ENCODE measurements at places on chromosomes 6 and 20.

DNA sequence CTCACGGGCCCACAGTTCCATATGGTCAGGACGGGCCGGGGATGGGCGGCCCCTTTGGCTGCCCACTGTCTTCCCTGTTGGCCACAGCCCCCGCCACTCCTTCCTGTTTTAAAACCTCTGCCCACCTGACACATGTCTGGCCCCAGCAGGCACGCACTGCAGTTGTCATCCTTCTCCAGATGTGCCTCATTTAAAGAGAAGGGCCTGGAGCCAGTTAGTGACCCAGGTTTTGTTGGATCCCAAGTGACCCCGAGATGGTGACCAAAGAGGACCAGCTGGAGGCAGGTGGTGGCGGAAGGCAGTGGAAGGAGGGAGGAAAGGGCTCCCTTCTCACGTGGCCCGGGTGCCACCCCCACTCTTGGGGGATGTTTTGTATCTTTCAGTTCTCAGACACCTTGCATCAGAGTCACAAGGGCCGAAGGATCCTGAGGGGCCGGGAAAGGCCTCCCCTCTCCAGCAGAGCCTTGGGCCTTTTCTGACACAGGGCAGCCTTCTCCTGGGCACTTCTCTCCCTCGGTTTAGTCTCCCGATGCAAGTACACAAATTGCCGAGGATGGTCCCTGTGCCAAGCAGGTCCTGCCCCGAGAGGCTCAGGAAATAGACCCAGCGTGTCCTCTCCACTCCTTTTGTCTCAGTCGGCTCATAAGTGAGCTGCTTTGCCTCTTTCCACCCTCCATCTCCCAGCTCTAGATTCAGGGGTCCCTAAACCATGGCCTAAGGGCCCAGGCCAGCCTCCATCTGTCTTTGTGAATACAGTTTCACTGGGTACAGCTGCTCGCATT is 117.6 kb downstream of the SULF2 start:
- DNase-seq = no peak

DNA sequence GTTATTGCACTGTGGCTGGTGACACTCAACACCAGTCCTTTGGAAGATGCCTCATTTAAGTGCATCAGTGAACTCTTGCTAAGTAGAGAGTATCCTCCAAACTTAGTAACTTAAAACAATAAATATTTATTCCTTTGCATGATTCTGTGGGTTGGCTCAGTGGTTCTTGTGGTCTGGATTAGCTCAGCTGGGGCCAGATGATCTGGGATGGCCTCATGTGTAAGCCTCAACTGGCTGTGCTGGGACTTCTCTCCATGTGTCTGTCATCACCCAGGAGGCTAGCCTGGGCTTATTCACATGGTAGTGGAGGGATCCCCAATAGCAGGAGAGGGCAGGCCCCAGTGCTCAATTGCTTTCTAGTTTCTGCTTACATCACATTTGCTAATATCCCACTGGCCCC is 8.3 kb downstream of the LRRN4 start:
- DNase-seq = no peak

GRCh38 chr6:35439308-35439707 is 12.8 kb upstream of the FANCE start:
- DNase-seq = no peak

- DNase-seq = no peak
These were observed 14.2 kb downstream of the FAM83B start for GRCh38 chr6:54860739-54861138.

DNA sequence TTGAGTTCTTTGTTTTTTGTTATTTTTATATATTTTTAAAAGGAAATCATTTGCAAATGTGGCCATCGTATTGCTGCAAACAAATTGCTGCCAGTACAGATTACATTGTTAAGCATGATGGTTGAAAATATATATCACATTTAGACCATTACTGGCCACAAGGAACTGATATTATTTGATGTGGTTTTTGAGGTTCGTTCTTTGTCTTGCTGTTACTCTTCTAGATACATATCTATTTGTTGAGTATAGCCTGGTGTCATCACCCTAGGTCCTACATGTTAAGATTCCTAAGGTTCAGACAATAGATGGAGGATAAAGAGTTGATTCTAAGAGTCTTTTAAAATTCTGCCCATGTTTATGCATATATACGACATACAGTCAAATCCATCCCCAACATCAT is 306.0 kb downstream of the FARS2 start:
- DNase-seq = no peak

GRCh38 chr20:36407199-36407733 is 101.1 kb downstream of the DLGAP4 start:
- DNase-seq = no peak

- peak; percentile 36 for DNase-seq
These were observed 12.7 kb upstream of the PRELID3B start for GRCh38 chr20:59055302-59055701.

DNA sequence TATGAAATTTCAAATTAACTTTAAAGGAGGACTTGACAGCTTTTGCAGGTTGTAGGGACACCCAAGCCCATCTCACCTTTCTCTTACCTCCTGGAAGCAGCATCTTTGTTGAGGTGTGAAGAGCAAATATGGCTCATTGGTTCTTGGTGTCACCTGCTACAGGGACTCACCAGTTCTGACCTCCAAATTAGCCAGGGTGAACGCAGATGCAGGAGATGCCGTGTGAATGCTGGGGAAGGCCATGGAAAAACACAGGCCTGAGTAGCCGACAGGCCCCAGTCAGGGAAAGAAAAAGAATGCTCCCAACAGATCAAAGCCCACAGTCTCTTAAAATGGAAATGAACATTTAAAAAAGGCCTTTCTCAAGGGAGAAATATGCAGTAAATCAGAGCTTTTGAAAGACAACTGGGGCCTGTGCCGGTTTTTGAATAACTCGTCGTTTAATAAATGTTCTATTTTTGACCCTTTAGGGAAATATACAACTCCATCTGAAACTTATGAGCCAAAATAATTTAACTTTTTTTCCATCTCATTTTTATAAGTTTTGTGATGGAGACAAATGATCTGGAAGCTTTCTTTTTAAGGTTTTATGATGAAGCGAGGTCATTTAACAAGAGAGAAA is 167.5 kb downstream of the CD83 start:
- DNase-seq = no peak

GRCh38 chr6:53426117-53426516 is 77.4 kb upstream of the ELOVL5 start:
- no peak for DNase-seq

- no peak for DNase-seq
These were observed 853.8 kb downstream of the MAFB start for GRCh38 chr20:39835130-39835842.

GRCh38 chr20:42260184-42260583 is 642.0 kb upstream of the CHD6 start:
- no peak for DNase-seq

- no peak for DNase-seq
These were observed 122.8 kb upstream of the CLDN20 start for GRCh38 chr6:155141002-155141401.

- no peak for DNase-seq
These were observed 41.3 kb downstream of the TRMT11 start for GRCh38 chr6:126027601-126028000.

DNA sequence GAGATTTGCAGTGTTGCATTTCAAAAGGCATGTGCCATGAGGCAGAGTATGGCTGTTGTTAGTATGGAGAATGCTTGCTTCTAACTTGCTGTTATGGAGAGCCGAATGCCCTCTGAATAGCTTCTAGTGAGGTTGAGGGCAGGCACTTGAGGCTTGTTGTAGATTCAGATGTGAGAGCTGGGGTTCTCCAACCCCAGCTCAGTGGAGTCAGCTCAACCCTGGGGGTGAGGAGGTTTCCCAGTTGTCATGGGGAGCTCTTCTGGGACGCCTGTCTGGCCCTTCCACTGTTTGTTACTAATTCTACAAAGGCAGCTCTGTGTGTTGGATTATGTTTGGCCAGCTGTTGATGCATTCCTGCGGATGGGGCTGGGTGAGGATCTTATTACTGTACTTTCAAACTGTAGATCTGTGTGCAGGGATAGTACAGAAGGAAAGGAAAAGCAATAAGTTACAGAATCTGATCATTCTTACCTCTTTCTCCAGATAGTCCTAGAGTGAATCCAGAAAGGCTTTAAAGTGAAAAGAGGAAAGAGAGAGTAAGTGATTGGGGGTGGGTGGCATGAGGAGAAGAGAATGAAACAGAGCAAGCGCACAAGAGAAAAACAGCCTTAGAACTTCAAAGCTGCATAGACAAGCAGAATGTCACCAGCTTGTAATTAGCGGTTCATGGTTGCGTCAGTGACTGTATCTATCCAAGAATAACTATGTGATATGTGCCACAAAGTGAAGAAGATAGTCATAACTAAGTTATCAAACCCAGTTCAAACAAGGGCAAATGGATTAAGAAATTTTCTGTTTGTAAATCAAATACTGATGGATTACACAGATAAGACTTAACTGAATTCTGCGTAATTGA is 148.7 kb downstream of the PRL start:
- no peak for DNase-seq

GRCh38 chr6:165231581-165232561 is 77.5 kb downstream of the C6orf118 start:
- DNase-seq = no peak

DNA sequence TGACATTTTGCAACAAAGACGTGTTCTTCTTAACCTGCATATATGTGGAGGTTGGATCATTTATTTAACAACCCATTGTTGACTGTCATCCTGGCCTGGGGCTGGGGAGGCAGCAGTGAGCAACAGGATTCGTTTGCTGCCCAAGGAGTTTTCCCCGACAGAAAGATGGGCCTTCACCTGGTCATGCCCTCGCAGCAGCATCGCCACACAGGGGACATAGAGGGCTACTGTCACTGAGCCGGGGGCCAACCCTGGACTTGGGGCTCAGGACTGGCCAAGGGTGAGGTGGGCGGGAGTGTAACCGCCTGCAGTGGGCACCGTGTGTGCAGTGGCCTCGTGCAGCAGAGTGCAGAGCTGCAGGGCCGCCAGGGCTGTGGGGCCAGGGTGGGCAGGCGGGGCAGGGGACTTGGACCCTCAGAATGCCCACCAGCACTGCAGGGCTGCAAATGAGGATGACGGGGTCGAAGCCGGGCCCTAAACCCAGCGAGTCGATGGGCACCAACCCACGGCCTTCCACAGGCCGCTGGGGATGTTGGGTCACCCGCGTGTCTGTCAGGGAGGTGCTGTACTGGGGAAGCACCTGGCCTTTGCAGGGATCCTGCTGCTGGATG is 11.8 kb downstream of the DUSP22 start:
- no peak for DNase-seq

GRCh38 chr6:156735751-156736150 is 41.4 kb upstream of the ARID1B start:
- no peak for DNase-seq

GRCh38 chr6:36962874-36963273 is 8.3 kb downstream of the PI16 start:
- DNase-seq = peak; percentile 86

DNA sequence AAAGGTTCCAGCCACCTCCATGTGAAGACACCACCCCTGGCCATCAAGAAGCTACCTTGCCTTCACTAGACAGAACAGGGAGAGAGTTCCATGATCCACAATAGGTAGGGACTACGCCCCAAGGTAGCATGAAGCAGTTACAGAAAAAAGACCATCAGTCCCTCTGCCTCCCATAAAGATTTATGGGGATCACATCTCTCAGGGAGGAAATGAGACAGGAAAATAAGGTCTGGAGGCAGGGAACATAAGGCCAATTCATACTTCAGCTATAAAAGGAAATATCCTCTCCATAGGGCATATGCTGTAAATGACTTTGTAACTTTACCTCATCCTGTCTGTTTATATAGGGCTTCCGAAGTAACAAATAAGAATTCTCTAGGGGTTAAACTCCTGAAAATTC is 129.4 kb downstream of the OR2B2 start:
- DNase-seq = no peak

- DNase-seq = no peak
These were observed 23.0 kb upstream of the MYLIP start for GRCh38 chr6:16105854-16106253.

DNA sequence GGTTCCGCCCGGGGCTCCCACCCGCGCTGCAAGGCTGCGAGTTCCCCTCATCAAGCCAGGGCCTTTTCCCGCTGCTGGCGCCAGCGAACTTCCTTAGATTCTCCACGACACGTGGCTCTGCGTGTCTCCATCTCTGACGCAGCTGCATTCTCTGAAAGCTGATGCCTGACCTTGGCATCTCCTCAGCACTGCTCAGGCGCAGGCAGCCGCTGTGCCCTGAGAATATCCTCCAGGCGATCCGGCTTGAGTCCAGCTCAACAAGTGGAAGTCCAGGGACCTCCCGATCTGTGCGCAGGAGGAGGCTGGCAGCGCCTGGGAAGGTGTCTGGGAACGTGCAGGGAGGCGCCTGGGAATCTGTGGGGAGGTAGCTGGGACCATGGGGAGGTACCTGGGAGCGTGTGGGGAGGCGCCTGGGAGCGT is 171.2 kb upstream of the THBS2 start:
- no peak for DNase-seq

DNA sequence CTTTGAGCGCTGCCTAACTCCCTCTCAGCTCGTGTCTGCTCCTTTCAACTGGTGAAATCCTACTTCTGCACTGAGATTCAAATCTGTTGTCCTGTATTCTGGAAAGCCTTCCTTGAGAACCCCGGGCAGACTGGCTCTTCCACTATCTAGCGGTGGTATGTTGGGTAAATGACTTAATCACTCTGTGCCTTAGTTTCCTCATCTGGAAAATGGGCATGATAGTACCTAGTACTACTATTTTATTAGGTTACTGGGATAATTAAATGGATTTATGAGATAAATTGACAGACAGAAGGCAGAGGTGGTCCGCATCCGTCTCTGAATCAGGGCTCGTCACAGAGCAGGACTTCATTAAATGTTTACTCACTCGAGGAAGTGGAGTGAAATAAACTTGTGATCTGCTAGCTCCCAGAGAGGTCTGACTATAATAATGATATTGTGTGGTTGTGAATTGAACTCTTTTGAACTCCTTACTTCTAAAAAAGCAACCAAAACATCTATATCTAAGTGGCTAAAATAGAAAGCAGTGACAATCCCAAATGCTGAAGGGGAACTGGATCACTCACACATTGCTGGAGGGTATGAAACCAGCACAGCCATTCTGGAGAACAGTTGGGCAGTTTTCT is 26.6 kb downstream of the PPP1R16B start:
- no peak for DNase-seq

- no peak for DNase-seq
These were observed 335.8 kb upstream of the NT5E start for GRCh38 chr6:85113934-85114580.

GRCh38 chr20:40477805-40478204 is 211.2 kb downstream of the MAFB start:
- no peak for DNase-seq

DNA sequence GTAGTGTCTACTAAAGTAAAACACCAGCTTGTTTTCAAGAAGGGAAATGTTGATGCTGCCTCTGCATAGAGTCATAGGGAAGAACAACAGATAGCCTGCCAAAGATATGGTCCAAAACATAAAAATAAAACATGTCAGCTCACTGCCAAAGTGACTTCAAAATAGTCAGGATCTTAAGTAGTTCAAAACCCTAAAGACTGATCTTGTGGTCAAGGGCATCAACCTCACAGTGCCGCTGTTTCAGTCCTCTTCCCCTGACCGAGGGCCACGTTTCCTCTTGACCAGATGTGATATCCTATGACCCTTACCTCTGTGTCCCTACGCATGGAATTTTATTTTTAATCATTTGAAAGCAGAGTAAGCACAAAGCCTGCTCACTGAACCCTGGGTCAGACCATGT is 104.2 kb upstream of the CNKSR3 start:
- DNase-seq = no peak

- peak; percentile 40 for DNase-seq
These were observed 31.0 kb downstream of the IRF4 start for GRCh38 chr6:422433-423054.

- DNase-seq = no peak
These were observed 376.9 kb downstream of the PHF3 start for GRCh38 chr6:64012351-64013001.

- DNase-seq = no peak
These were observed 46.0 kb downstream of the CAP2 start for GRCh38 chr6:17439243-17439993.
